ENCODE measurements at places on chromosomes 7 and 10. TPM values are rescaled to one million over a fixed set of nuclear protein-coding genes. Genes with fewer than 3 reads are reported as not detected.

The NPC1L1 gene
- 0.13 TPM for total RNA-seq

The SPDYE9 gene
- total RNA-seq: not detected

The AGAP5 gene
- total RNA-seq: 2.8 TPM

The ASZ1 gene
- total RNA-seq: not detected

The RASSF4 gene
- total RNA-seq: 1.2 TPM

DNA sequence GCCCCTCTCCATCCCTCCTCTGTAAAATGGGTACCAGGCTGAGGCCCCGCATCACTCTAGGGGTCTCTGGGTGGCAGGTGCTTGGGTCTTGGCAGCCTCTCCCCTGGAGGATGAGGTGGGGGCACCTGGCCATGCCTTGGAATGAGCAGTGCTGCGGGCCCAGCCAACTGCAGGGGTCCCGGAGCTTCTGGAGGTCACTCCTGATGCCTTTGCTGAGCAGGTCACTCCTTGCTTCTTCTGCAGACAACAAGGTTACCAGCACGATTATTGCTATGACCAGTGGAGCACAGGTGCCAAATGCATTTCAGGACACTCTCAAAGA is 22.4 kb upstream of the ZNF488 start:
- DNase-seq: no peak

- DNase-seq: no peak
These were observed 181.4 kb downstream of the ADK start for GRCh38 chr10:74332398-74332797.

GRCh38 chr7:27193335-27194001 is 6.4 kb downstream of the HOXA13 start:
- DNase-seq: peak; percentile 74

DNA sequence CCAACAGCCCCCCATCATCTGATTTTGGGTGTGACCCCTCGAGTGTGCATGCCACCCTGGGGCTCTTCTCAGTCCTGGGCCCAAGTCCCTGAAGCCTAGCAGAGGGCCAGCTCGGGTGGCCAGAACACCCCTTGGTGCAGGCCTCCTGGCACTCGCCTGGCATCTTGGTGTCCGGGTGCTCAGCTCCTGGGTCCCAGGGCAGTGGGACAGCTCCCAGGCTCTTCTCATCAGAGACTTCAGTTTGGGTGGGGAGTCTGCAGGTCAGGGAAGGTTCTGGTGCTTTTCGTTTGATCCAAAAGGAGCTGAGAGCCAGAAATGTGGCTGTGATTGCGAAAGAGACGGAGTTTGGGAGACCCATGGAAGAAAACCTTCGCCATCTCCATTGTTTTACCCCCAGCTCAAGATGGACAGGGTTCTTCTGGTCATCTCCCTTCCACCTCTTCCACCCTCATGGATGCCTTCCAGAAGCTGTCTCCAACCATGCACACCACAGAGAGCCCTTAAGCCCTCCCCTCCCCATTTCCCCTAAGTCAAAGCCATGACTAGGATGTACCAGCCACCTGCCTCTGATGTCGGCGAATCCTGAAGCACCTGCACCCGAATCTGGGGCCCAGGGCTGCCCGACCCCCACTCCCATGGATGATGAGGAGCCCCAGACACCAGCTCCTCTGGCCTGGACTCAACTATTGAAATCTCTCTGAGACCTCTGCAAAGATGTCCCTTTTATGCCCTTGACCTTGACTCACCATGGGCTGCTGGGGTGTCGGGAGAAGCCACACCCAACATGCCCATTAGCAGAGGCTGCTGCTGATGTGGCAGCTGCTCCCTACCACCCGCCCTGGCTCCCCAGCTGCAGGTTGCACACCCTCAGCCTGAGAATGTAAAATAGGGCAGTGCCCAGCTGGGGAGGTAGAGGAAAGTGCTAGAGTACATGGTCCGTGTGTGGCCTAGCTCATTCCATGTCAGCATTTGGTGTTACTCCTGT is 55.3 kb downstream of the ADCYAP1R1 start:
- DNase-seq: no peak

DNA sequence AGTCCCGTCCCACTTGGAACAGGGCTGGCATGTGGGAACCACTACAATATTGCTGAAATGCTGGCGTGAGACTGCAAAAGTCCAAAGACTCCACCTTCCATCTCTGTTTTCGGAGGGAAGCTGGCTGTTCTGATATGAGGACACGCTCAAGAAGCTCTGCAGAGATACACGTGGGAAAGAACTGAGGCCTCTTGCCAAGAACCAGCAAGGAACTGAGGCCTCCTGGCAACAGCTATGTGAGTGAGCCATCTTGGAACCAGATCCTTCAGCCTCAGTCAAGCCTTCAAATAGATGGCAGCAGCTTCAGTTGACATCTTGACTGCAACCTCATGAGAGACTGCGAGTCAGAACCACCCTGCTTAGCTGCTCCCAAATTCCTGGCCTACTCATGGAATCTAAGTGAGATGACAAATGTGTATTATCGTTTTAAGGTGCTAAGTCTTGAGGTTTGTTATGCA is 30.8 kb downstream of the SGMS1 start:
- DNase-seq: no peak

DNA sequence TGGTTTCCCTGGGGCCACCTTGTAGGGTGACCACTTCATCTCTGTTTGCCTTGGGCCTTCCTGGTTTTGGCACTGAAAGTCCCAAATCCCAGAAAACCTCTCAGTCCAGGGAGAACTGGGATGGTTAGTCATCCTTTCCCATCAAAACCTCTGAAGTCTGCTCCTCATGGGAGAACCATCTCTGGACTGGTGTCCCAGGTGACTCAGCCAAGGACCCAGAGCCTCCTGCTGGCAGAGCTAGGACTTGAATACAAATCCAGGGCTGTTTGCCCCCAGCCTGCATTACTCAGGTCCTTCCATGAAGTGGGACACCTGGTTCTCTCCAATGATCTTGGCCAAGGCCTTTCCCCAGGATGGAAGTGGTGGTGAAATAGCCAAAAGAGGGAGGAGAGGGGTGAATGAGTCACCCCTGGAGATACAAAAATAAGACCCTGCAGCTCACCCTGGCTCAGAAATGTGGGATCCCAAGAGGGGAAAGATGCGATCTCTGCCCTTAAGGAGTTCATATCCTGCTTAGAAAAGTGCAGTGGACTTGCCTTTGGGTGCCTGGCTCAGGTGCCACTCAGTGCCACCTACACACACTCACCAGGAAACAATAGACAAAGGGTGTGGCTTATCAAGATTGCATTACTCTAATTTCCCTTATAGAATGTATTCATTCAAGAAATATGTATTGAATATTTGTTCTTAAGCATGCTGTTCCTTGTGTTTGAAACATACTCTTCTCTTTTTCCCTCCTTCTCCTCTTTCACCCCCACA is 22.0 kb downstream of the ADRA2A start:
- DNase-seq: peak; percentile 54

GRCh38 chr10:45555795-45556194 is 116.8 kb downstream of the ZFAND4 start:
- DNase-seq: no peak

GRCh38 chr10:22714479-22715289 is at the start of gene PIP4K2A:
Gene PIP4K2A, minus strand, starts transcription at chr10:22714578. Its CDS starts 252 bp downstream, at chr10:22714326.
- peak; percentile 68 for DNase-seq

- DNase-seq: no peak
These were observed 28.6 kb downstream of the SORBS1 start for GRCh38 chr10:95532536-95532935.

DNA sequence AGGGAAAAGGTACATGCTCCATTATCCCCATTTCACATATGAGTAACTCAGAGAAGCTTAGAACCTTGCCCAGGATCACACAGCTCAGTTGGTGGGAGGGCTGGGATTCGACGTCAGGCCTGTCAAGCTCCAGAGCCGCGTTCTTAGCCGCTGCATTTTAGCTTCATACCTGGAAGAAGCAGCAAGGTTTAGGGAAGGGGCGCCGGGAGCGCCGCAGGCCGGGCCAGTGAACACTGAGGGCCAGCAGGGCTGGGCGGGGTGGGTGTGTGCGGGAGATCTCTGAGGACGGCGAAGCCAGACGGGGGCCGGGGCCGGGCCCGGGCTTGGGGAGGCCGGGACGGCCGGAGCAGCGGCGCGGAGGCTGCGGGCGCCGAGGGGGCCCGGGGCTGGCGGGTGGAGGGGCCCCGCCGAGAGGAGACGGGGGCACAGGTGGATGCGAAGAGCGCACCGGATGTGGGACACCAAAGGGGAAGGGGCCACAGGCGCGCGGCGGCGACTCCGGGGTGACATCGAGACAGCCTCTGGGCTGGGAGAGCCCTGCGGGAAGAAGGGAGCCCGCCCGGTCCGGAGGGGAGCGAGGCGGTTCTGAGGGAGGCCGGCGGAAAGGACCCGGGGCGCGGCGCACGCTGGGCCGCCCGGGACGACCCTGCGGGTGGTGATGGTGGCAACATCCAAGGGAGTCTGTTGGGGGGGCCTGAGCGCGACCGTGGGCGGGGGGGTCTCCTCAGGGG is 498 bp downstream of the NDST2 start:
- DNase-seq: peak; percentile 29

DNA sequence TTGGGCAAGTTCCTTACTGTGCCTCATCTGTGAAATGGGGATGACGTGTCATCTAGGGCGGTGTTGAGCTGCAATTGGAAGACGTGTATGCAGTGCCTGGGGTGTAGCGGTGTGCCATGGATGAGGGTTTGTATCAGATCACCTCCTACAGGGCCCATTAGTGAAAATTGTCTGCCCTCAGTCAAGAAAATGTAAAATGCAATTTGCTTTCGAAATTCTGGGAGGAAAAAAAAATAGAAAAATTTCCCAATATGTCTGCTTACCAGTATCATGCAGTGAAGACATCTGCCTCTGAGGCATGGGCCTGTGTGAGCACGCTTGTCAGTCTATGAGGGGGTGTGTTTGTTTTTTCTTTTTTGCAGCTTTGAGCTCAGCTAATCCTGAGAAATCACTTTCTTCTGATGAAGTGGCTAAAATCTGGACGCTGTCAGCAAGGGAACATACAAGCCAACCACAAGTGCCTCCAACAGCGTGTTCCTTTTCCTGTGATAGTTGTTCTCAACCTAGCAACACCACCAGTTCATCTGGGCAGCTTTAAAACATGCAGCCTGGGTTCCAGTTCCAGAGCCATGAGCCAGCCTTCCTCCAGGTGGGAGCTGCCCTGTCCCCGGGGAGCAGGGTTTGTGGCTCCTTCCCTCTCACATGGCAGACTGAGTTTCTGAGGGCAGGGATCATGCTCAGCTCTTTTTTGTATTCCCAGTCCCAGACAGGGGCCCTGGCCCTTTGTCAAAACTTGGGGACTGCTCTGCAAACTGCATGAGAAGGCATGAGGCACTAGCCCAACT is 10.3 kb downstream of the FAM241B start:
- no peak for DNase-seq

Data from HT-29 (cell line).